ENCODE measurements at places on chromosomes 16 and 17. TPM values are rescaled to one million over a fixed set of nuclear protein-coding genes. Genes with fewer than 3 reads are reported as not detected.
A peak's percentile ranks its signal among the peaks of the same experiment; 100 is the strongest.

C1QL1 gene
- polyA plus RNA-seq, result 0.91 TPM

CRYM gene
- polyA plus RNA-seq, result 10.4 TPM

RNF157 gene
- 28.7 TPM for polyA plus RNA-seq

IRX3 gene
- polyA plus RNA-seq, result 20.1 TPM

MMP25 gene
- polyA plus RNA-seq, result 1.7 TPM

ITGAL gene
- 2.1 TPM for polyA plus RNA-seq

DHRS7C gene
- not detected for polyA plus RNA-seq

UNC45B gene
- polyA plus RNA-seq, result 0.08 TPM

TADA2A gene
- polyA plus RNA-seq, result 28.9 TPM

GRCh38 chr16:12750554-12750918 lies 53.2 kb downstream of the CPPED1 start:
- no peak for DNase-seq

GRCh38 chr17:79997011-79997660 lies 38.5 kb downstream of the TBC1D16 start:
- DNase-seq, result no peak

DNA sequence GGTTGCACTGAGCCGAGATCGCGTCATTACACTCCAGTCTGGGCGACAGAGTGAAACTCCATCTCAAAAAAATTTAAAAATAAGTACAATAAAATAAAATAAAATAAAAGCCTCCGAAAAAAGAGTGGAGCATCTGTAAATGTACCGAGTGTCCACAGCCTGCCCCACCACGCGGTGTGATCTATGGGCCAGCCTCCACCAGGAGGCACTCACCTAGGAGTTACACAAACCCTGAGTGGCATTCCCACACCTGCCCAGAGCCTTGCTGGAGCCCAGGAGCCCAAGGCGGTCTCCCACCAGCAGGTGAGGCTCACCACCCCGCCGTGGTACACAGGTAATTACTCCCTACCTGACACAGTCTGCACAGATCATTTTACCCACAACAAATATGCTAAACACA lies 183.2 kb downstream of the ZNF423 start:
- DNase-seq, result no peak

GRCh38 chr17:73738751-73739575 lies 94.7 kb upstream of the SDK2 start:
- no peak for DNase-seq

DNA sequence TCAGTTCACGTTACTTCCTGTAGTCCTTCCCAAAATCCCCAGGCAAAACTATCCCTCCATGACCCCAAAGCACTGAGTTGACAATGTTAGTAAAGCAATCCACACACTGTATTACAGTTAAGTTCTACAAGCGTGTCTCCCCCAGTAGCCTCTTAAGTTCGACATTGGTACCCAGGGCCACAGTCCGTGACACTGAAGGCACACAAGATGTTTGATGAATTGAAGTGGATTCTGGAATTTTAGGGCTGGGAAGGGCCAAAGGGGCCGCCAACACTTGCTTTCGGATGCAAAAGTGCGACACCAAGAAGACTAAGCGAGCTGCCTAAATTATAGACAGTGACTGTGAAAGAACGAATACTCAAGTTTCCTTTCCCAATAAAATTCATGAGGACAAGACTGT lies 1.5 kb downstream of the VPS35 start:
- no peak for DNase-seq

GRCh38 chr17:77679589-77679988 lies 278.9 kb upstream of the TNRC6C start:
- DNase-seq, result no peak

DNA sequence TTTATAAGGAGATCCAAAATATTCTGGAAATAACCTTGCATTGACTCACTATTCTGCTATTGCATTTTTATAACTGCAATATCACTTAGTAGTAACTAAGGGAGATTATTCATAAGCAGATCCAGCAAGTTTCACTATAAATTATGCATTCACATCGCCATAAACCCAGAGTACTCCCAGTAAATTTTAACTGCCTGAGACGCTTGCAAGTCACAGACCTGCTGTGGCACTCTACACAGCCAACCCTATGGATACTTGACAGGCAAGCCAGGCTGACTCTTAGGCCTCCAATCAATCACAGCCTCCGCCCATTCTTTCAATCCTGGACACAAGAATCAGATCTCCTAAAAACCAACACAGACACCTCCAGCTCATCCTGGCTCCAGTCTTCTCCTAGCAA lies 28.2 kb downstream of the USP31 start:
- DNase-seq, result no peak

- DNase-seq, result peak; percentile 65
These were observed at the start of gene SPHK1 for GRCh38 chr17:76384222-76384986. SPHK1 (plus strand) TSS chr17:76384609; CDS start chr17:76385645, 1,036 bp downstream.

GRCh38 chr17:50117202-50118051 lies 12.5 kb downstream of the SAMD14 start:
- no peak for DNase-seq

GRCh38 chr17:38690386-38690785 lies 14.7 kb upstream of the MLLT6 start:
- no peak for DNase-seq
